ENCODE measurements at places on chromosomes 1 and 21.

- no peak for DNase-seq
Observed at GRCh38 chr1:80036690-80037432, 1030.3 kb upstream of the ADGRL4 start.

DNA sequence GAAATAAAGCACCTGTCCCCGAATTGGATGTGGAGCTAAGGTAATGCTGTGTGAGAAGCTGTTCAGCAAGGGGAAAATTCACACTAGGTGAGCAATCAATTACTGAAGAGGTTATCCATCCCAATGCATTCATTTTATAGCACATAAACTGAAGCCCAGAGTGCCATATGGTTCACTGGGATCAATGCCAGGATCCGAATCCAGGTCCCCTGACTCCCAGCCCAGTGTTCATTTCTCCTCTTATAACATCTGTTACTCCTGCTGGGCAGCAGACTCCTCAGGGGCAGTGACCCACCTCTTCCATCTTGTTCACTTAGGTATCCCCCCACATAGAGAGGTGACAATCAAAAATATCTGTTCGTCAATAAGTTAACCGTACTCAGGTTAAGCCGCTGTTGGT is 13.2 kb upstream of the SEC16B start:
- no peak for DNase-seq

- no peak for DNase-seq
Observed at GRCh38 chr1:198517623-198518199, 22.8 kb downstream of the ATP6V1G3 start.

DNA sequence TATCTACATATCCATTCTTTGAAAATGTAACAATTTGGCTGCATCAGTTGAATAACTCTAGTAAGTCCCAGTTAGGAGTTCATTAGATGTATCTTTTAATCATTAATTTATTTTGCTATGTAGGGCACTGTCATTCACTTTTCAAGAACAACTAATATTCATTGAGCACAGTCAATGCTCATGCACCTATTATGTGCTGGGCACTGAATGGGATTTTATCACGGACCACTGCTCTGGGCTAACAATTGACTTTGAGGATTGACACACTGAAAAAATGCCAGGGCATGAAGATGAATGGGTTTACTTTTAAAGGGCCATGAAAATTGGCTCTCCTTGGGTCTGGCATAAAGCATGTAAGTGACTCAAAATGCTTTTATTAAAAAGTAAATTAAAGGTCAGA is 375.2 kb downstream of the PLPP3 start:
- DNase-seq: no peak

- DNase-seq: no peak
Observed at GRCh38 chr1:59565611-59566410, 248.9 kb upstream of the HOOK1 start.

- DNase-seq: no peak
Observed at GRCh38 chr1:213658457-213658856, 329.3 kb upstream of the PROX1 start.

GRCh38 chr1:223048026-223048425 is 95.0 kb downstream of the TLR5 start:
- DNase-seq: no peak

GRCh38 chr1:99751877-99752504 is 14.4 kb downstream of the FRRS1 start:
- DNase-seq: no peak

GRCh38 chr1:41562328-41562727 is 77.8 kb upstream of the EDN2 start:
- DNase-seq: no peak

DNA sequence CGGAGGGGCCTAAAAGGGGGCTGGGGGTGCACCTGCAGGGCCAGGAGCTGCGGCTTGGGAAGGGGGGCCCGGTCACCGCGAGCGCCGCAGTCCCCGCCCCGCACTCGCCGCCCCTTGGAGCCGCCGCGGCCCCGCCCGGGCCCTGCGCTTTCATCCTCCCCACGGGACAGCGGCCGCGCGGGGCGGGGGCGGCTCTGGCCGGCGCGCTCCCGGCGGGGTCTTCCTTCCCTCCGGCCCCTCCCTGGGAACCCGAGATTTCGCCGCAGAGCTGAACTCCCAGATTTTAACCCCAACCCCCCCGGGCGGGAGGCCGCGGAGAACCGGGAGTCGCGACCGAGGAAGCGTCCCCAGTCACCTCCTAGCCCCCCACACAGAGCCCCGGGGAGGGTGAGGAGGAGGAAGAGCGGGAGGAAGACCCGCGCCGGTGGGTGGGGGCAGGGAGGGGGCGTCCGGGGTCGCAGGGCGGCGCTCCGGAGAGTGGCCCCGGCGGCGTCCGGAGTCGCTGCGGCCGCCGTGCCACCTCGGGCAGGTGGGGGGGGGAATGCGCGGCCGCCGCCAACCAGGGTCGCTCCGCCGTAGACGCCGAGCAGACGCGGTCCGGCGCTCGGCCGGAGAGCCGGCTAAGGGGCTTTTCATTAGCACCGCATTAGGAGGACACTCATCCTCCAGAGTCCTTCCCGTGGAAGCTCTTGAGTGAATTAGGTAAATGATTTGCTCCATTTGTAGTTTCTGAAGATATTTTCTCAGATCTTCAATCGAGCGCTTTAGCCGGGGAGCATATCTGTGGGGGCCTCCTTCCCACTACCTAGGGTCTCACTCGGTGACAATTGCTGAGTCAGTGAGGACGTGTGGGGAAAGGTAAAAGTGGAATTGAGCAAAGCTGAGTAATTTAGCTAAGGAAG is 31.6 kb upstream of the NFIA start:
- DNase-seq: no peak

- no peak for DNase-seq
Observed at GRCh38 chr1:10539411-10540043, 64.8 kb downstream of the PEX14 start.

DNA sequence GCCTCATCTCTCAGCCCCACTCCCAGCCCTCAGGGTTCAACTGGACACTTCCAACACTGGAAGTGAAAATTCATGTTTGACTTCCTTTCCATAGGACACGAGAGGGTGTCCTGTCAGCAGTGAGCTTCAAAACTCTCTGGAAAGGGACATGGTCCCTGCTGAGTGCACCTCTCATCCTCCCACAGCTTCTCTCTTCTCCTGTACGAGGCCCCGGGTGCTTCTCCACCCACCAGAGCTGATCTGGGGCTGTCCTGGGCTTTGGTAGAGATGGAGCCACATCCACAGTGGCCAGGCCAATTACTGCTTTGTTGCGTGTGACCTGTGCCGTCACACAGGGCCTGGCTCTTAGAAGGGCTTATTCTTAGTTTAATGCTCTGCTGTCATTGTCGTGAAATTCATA is 182.3 kb downstream of the RRAGC start:
- DNase-seq: no peak

DNA sequence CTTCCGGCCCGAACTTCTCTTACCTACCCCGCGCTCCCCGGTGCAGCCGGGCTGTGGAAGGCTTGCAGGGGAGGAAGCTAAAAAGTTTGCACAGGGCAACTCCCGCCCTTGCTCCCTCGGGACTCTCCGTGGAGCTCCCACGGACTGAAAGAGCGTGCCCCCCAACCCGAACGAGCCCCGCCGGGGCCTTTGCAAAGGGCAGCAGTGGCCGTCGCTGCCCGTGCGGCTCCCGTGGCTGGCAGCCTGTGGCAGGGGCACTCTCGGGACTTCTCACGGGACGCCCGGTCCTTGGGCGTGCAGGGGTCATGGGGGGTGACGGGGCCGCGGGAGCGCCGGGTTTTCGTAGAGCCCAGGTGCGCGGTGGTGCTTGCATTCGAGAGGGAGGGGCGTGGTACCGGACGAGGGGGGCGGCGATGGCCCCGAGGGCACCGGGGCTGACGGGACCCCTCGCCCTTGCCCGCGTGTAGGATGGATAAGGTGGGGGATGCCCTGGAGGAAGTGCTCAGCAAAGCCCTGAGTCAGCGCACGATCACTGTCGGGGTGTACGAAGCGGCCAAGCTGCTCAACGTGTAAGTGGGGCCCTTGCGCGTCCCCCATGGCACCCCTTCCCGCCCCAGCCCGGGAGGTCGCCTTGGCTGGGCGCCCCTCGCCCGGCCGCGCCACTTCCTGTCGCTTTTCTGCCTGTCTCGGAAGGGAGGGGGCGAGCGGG is 711 bp downstream of the GADD45A start:
- DNase-seq: peak; percentile 83

DNA sequence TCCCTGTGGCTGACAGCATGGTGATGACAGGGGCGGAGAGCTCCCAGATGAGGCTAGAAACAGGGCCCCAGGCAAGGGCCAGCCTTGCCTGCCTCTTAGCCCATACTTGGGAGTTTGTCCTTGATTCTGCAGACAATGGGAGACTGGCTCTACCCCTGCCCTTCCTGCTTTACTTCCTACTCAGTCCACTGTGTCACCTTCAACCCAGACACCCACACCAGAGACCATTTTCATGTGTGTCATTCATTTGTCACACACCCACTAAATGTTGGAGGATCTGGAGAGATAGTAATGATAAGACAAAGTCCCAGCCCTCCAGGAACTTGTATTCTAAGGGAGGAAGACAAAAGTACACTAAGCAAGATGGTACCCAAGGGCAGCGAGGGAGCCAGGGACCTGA is 43.7 kb downstream of the SYT6 start:
- DNase-seq: no peak

DNA sequence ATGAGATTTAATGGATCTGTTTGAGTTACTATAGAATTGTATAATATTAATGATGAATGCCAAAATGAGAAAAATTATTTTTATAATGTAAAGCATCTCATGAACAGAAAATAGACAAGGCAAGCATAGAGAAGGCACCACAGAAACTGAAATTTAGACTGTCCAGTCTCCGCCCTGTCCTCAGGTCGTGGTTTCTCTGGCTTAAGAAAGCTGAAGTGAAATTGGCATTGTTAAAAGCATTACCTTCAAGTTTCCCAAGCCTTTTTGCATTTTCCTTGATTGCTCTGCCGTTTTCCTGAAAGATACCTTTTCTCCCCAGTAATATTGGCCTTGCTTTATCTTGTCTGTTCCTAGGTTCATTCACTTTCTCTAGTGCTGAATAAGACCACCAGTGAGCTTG is 58.0 kb downstream of the VPS13D start:
- no peak for DNase-seq

DNA sequence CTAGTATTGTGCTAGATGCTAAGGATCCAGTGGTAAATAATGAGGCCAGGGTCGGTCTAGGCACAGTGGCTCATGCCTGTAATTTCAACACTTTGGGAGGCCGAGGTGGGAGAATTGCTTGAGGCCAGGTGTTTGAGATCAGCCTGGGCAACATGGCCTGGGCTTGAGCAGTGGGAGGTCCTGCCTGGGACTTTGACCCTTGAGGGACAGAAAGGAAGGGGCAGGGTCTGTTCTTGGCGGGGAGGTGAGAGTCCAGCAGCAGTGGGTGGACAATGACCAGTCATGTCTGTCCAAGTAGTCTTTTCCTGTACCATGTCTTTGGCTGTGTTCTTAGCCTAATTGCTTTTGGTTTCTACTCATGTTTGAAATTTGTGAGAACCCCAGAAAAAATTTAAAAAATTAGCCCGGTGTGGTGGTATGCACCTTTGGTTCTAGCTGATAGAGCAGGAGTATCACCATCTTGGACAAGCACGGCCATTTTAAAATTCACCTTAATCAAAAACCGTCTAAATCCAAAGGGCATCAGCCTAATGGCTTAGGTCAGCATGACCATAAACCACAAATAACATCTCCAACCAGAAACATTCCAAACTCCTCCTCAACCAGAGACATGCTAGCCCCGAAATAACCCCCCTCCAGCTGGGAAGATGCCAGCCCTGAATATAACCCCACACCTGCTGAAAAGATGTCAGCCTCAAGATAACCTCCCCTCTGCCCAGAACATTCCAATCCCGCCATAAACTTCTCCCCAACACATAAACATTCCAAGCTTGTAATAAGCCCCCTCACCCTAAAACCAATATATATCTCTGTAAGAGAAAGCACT is 6.8 kb upstream of the AK2 start:
- DNase-seq: no peak

- DNase-seq: no peak
Observed at GRCh38 chr1:203426870-203427269, 48.7 kb upstream of the PRELP start.

DNA sequence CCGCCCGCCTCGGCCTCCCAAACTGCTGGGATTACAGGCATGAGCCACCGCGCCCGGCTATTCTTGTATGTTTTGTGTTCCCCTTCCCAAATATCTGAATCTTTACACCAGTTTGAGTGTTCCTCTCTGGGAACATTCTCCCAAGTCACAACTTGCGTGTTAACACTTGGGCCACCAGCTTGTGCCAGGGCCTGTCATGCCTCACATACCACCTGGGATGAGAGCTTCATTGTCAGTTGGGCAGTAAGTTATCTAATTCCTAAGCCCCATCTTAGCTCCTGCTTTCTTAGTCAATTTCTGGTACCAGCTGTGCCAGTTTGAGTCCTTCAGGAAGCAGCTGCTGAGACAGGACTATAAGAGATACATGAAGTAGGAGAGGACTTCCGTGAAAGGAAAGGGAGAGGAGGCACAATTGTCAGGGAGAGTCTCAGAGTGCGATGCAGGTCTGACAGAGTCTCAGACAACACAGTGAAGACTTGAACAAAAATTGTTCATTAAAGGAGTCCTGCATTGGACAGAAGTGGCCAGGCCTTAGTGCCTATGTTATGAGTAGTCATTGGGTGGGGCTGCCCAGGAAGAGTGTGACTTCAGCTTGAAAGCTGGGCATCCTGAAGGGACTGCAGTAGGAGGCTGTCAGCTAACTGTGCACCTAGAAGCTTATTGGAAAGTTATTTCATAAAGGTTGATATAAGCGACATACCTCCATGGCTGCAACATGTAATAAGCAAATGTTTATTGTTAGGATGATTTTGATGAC is 17.3 kb downstream of the ZFYVE9 start:
- DNase-seq: no peak

GRCh38 chr1:70376196-70376595 is 21.7 kb upstream of the ANKRD13C start:
- no peak for DNase-seq

- no peak for DNase-seq
Observed at GRCh38 chr1:35032384-35032739, 617 bp upstream of the ZMYM6 start.

DNA sequence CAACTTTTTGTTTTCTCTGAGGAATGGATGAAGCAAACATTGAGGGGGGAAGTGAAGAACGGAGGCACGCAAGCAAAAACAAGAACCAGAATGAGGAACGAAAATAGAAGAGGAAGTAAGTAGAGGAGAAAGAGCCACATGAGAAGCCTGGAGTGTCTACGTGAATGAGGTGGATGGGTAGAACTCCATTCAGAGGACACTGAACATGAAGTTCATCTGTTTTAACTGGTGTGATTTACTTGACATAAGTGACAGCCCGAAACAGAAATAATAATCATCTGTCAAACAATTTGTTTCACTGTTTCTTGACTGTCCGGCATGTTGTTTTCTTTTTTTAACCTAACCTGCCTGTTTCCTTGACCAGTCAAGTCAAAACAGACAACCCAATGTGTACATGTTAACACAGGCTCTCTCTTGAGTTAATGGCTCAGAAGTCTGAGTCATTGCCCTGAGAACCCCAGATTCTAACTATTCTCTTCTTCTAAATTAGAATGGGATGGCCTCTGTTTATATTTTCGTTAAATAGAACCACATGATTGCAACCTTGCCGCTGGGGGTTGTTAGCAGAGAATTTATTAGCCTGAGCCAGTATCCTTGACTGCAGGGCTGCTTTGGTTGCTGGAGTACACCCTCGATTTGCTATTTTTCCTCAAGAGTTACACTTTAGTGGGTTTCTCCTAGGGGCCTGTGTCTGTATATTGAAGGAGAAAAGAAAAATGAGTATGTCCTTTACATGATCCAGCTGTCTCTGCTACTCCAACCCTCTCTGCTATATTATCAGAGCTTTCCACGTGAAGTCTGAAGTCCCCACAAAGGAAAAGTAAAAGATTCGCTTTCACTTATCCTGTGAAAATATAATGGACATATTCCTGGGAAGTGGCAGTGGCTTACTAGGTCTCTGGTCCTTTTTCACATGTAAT is 151.7 kb downstream of the ZC3H11B start:
- DNase-seq: no peak
